HS-27A (cell line): ENCODE measurements at places on chromosomes 2 and 18.

- DNase-seq = no peak
Observed at GRCh38 chr2:238692562-238692961, 155.3 kb upstream of the TWIST2 start.

DNA sequence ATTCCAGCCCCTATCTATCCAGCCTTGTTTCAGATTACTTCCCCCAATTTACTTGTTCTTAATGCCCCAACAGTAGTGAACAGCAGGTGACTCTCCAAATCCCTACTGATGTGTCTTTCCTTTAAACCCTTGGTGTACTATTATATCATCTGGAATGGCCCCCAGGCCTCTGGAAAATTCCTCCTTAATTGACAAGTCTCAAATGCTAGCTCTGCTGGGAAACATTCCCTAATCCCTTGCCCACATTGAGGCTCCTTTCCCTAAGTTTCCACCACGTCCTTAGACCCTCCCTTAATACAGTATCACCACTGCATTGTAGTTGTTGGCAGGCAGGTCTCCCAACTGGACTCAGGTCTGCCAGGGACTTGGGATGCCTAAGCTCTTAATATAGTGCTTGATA, 41.0 kb downstream of the MYO3B start:
- no peak for DNase-seq

DNA sequence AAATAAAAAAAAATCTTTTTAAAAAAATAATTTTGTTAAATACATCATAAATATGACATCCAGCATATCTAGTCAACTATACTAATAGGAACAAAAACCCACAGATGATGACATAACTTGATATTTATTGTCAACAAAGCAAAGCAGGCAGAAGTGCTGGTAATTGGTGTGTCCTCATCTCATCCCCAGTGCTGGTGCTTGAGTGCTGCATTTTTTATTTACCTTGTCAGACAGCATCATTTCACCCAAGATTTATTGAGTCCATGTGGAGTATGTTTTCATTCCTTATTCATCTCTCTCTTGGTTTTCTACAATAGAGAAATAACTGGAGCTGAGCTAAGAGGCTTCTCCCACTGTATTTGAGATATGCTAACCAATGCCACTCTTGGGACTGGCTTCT, 191.6 kb upstream of the SLC14A2 start:
- no peak for DNase-seq

GRCh38 chr18:9735238-9735637, 27.1 kb downstream of the RAB31 start:
- no peak for DNase-seq
